NCI-H460 (cell line): ENCODE measurements at places on chromosomes 12 and 14. TPM values are rescaled to one million over a fixed set of nuclear protein-coding genes. Genes with fewer than 3 reads are reported as not detected.

- no peak for DNase-seq
Observed at GRCh38 chr12:33427071-33427470, 12.5 kb downstream of the SYT10 start.

- no peak for DNase-seq
Observed at GRCh38 chr14:100294213-100294962, 11.9 kb downstream of the SLC25A29 start.

GRCh38 chr12:132907216-132907615 lies 19.8 kb upstream of the CHFR start:
- no peak for DNase-seq

DNA sequence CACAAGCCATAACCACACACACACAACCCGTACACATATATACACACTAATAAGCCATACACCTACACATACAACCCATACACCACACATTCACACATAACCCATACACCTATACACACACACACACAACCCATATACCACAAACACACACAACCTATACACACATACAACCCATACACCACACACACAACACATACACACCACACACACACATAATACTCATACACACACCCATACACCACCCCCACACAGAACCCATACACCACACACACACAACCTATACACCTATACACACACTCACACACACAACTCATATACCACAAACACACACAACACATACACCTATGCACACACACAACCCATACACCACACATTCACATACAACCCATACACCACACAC lies 44.1 kb downstream of the TMEM121 start:
- no peak for DNase-seq

GRCh38 chr14:56975521-56975920 lies 165.2 kb upstream of the OTX2 start:
- no peak for DNase-seq

The SLCO1A2 gene
- total RNA-seq = not detected in 2 replicates

DNA sequence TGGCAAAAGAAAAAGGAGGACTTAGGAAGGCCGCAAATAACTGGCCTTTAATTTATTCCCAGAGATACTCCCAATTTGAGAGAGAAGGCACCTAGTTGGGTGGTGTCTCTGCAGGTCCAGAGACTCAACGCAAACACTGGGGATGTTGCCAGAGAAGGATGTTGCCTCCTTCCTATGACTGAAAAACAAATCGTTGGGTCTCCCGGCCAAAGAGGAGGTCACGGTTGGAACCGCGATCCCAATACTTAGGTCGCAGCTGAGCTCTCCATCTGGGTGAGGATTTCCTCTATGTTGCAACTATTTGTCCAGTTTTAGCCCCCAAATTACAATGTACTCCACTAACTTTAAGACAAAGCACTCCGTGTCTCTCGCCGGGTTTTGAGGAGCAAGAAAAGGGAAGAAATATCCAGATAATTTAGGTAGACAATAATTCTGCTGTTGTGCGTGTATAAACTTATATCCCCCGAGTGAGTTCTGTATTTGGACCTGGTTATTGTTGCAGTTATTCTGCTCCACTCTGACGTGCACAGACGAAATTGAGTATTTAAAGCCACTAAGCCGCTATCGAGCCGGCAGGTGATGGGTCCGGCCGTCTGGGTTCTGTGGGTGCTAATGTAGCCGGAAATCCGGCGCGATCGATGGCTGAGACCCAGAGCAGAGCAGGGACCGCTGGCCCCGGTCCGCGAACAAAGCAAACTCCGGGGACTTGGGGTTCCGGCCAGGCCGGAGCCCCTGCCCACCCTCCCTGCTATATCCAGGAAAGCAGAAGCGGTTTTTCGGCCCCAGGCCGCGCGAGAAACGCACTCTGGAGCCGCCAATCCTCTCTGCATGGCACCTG lies 5.7 kb downstream of the HOXC12 start:
- DNase-seq = no peak

GRCh38 chr14:66514213-66514612 lies 6.3 kb downstream of the GPHN start:
- no peak for DNase-seq

DNA sequence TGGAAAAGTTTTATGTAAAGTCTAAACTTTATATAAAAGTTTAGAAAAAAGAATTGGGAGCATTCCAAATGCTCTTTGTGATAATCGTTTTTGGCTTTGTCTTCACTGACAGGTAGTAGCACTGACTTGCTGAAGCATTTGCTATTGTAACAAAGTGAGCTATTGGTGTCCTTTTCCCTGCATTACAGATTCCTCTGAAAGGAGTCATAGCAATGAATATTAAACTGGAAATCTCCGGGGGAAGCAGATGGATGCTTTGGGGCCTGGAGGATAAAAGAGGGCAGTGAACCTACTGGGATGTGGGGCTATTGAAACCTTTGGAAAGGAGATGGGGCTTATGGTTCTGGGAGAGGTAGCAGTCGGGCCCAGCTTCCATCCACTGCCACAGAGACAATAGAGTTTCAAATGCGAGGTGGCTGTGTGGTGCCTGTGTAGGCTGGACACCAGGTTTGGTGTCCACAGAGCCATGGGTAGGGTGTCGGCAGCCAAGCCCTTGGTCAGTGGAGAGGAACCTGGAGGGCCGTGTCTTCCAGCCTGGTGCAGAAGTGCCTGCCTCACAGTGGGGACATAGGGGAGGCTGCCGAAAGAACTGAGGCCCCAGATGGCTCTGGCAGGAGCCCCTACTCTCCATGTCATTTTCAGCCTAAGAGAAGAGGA lies 10.1 kb downstream of the GSG1 start:
- DNase-seq = no peak

DNA sequence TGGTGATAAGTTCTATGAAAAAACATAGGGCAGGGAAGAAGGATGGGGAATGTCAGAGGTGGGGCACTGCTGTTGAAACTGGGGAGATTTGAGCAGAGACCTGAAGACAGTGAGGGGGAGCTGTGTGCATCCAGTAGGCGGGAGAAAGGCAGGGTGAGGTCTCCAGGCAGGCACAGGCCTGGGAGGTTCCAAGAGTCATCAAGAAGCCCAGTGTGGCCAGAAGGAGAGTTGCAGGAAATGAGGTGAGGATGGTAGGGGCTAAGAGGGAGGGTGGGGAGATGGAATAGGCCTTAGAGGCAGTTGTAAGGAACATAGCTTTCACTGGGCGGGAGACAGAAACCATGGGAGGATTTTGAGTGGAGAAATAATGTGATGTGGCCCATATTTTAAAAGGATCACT lies 341.8 kb downstream of the GLT1D1 start:
- no peak for DNase-seq

GRCh38 chr12:27384261-27384590 lies 51.6 kb downstream of the BMAL2 start:
- no peak for DNase-seq

DNA sequence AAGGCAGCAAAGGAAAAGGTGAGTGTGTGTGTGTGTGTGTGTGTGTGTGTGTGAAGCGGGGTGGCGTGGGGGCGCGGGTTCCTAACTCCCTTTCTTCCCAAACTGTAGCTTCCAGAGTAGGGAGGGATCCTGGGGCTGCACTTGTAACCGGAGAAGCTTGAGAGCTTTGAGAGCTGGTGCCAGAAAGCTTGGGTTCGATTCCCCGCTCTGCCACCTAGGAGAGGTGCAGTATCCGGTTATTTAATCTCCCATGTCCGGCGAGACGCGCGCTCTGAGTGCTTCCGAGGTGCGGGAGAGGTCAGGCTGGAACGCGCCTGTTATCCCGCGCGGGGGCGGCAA lies 7.2 kb upstream of the RACGAP1 start:
- DNase-seq = no peak

DNA sequence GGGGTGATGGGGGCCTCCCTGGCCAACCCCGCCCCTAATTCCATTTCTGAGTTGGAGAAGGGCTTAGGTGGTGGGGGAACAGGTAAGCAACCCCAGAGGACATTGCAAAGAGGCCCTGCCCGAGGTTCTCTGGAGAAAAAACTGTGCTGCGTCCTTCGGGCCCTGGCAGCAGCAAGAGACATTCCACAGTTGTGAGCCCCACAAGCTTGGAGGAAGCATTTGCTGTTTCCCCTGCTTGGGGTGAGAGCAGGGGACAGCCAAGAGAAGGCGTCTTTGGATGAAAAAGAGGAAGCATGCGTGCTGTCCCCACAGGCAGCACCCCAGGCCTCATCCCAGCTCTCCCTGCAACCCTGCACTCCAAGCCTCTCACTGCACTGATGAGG lies 1.3 kb downstream of the BDKRB2 start:
- DNase-seq = no peak

- DNase-seq = no peak
Observed at GRCh38 chr14:77275601-77276017, 4.6 kb upstream of the NGB start.

DNA sequence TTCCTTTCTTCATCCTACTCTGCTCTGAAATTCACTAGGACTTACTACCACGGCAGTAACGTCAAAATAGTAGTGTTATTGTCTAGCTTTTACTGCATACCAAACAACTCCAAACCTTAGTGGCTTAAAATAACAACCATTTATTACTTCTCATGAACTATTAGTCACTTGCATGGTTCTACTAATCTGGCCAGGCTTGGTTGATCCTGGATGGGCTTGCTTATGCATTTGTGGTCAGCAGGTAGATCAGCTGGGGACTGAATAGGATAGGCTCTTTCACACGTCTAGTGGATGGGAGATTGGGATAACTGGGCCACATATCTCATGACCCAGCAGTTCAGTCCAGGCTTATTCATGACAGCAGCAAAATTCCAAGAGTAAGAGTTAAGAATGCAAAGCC lies 9.4 kb upstream of the SLC35F4 start:
- DNase-seq = no peak

The PROX2 gene
- not detected in 2 replicates for total RNA-seq
